ENCODE measurements at places on chromosomes 1 and 21.

GRCh38 chr1:8122477-8123407 is 96.6 kb upstream of the ERRFI1 start:
- DNase-seq, result no peak

DNA sequence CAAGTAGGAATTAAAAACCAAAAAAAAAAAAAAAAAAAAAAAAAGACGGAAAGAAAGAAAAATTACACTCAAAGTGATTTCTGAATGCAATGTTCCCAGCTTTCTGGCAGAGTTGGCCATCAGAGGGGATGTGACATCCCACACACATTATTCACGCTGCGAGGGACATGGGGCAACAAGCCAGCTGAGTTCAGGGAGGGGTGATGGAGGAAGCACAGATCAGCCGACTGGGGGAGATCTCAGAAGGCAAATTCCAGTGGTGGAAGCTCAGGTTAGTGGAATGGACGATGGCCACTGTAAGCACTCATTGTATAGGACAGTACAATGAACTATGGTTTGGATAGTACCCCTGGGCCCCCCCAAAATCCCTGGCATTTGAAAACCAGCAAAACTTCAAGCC is 311.9 kb downstream of the PCP4 start:
- DNase-seq, result no peak

- no peak for DNase-seq
Observed at GRCh38 chr1:242886137-242886536, 361.6 kb upstream of the PLD5 start.

GRCh38 chr1:232965912-232966217 is 15.5 kb downstream of the NTPCR start:
- no peak for DNase-seq

DNA sequence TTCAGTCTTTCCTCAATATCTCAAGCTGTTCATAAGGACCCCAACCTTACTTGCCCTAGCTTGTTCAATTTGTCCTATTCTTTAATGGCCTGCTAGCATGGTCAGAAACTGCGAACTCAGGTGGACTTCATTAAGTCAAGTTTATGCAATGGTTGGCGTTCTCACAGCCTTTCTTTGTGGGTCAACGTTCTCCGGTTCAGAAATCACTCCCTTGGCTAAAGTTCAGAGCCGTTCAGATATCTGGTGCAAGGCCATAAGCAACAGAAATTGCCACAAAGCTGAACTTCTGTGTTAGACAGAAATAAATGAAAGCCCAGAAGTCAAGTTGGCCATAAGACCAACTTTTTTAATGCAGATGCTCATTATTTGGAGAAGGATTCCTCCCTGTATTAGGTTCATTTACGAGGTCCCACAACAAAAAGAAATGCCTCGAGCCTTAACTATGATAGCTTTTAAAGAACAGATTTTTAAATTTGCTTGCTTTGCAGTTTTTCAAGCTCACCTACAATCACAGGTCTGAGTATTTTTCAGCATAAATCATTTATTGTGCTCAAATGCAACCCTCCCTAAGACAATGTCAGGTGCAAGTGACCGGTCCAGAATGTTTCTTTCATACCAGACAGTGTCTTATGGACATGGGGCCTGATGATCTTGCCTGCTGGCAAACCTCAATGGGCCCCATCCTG is 140.2 kb upstream of the COL11A1 start:
- no peak for DNase-seq

GRCh38 chr1:33393524-33393923 is 37.4 kb downstream of the PHC2 start:
- DNase-seq, result no peak

DNA sequence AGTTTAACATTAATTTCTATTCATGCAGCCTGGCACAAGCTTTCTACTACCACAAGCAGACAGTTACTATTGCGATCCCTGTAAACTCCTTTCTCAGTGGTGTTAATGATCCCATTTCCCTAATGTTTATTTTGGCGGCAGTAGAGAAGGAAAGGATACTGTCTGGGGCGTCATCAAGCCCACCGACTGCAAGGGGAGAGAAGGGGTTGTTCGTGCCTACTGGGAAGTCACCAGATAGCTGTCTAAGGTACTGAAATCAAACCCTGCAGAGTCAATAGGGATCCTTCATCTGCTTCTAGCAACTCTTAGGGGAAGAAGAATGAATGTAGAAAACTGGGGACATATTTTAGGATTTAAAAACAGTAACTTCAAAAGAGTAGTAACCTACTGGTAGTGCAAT is 95.2 kb upstream of the ADAR start:
- no peak for DNase-seq

- DNase-seq, result no peak
Observed at GRCh38 chr1:232627645-232628334, 2.1 kb downstream of the SIPA1L2 start.

DNA sequence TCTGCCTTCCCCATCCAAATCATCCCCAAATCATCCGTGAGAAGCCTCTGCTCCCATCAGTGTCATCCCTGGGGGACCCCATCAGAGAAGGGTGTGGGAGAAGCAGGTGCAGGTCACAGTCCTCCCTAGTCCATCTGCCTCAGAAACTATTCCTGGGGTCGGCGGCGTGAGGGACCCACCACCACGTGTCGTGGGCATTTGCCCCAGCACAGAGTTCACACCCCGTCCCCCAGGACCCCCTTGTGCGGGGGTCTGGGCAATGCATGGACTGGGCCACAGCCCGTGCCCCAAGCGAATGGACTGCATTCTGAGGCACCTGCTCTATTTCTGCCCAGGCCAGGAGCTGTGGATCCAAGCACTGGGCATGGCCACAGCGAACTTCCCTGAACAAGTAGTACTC is 38.4 kb downstream of the ATF3 start:
- DNase-seq, result no peak

DNA sequence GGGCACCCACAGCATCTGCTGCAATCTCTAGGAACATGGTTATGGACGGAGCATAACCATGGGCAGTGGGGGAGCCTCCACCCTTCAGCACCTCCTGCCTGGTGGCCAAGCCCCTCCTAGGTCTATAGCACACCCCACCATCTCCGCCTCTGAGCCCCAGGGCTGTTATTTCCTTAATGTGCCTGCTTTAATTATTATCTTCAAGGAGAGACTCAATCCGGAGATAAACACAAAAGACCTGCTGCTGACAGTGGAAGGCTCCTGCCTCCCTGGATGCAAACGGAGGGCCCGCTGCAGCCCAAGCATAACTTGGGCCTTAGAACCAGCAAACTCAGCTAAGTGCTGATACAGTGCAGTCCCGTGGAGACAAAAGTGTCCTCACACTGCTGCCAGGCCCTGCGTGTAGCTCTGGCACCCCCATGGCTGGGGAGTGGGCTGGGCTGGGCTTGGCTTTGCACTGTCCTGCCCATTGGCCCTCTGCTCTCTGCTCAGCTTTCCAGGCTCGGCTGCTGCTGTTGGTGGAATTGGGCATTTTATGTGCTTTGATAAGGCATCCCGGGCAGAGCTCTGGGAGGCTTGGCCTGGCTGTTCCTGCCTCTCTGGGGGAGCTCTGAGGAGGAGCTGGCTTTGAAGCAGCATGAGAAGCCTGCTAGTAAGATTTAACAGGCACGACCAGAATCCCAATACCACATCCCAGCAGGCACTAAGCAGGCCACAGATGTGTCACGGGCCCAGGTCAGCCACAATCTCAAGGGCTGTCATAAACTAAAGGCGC is 620.2 kb downstream of the PTPRU start:
- no peak for DNase-seq

- DNase-seq, result no peak
Observed at GRCh38 chr1:61247051-61247825, 164.9 kb downstream of the NFIA start.

DNA sequence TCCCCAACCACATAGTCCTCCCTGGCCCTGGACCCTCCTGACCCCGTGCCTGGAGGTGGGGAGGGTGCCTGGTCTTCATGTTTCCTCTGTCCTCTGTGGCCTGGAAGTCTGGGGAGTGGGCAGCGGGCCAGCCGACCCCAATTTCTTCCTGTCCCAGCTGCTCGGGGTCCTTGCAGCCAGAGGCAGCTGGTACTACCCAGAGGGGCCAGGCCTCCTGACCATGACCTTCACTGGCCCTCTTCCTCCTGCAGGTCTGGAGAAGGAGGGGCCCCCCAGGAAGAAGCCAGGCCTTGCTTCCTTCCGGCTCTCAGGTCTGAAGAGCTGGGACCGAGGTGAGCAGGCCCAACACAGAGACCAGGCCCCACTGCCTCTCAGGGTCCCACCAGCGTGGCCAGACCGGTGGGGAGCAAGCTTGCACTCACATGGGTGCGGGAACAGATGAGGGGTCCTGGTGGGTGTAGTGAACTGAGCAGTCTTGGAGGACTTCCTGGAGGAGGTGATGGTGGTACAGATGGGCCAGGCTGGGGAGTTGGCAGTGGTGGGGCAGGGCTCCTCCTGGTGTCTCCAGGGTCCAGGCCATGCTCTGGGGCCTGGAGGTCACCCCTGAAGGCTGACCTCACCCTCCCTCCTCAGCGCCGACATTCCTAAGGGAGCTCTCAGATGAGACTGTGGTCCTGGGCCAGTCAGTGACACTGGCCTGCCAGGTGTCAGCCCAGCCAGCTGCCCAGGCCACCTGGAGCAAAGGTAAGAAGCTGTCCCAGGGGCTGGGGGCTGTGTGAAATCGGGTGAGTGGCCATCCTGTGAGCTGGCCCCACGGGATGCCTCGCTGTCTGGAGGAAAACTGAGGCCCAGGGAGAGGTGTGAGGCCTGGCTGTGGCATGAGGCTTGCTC is 32.7 kb downstream of the TRIM11 start:
- DNase-seq, result no peak

Measured in activated CD4-positive, CD25-positive, alpha-beta regulatory T cell (primary cell).